ENCODE measurements at places on chromosomes 12 and 14.

DNA sequence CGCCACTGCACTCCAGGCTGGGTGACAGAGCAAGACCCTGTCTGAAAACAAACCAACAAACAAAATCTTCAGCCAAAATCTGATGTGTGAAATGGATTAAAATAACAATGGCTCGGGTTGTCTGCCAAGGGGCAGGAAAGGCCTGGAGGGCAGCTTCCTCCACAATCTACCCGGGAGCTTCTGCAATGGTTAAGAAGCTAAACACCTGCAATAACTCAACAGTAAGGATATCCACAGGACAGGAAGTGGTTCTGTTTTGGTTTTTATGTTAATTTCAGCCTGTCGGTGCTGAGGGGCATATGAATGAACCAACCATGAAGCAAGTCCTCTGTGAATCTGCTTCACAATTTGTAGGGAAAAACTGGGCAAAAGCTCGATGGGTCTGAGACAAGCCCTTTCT lies 34.4 kb downstream of the RAD52 start:
- DNase-seq = no peak

DNA sequence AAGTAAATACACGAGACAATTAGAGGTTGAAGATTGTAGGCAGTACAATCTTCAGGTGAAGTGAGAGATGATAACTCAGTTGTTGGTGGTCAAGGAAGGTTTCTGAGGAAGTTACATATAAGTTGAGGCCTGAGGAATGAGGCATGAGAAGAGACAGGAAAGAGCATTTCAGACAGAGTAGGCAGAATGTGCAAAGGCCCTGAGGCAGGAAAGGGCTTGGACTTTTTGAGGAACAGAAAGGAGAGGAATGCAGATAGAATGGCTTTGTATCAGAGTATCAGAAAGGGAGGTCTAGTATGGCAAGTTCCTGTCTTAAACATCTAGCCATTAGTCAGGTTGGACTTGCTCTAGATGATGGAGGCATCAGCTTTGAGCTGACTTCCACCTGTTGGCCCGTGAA lies 122.5 kb downstream of the CAND1 start:
- DNase-seq = no peak

GRCh38 chr12:4153343-4153892 lies 120.1 kb upstream of the CCND2 start:
- no peak for DNase-seq

GRCh38 chr12:129109174-129110001 lies 256.1 kb downstream of the GLT1D1 start:
- DNase-seq = no peak

DNA sequence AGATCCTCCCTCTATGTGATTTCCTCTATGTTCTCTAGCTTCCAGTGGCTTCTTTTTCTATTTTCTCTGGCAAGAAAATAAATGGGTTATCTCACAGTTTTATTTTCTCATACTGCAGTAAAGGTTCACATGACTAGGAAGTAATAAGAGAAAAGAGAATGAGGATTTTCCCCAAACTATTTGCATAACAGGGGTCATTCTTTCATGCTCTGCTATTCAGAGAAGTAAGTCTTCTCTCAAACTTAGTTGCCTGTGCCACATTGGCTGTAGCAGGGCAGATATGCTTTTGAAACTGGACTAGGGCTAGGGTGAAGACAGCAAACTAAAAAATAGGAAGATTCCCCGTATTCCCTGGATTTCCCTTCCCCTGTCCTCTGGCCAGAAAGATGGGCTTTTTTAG lies 57.4 kb downstream of the ACSM4 start:
- no peak for DNase-seq

GRCh38 chr14:105126126-105126980 lies 42.2 kb downstream of the JAG2 start:
- DNase-seq = no peak

DNA sequence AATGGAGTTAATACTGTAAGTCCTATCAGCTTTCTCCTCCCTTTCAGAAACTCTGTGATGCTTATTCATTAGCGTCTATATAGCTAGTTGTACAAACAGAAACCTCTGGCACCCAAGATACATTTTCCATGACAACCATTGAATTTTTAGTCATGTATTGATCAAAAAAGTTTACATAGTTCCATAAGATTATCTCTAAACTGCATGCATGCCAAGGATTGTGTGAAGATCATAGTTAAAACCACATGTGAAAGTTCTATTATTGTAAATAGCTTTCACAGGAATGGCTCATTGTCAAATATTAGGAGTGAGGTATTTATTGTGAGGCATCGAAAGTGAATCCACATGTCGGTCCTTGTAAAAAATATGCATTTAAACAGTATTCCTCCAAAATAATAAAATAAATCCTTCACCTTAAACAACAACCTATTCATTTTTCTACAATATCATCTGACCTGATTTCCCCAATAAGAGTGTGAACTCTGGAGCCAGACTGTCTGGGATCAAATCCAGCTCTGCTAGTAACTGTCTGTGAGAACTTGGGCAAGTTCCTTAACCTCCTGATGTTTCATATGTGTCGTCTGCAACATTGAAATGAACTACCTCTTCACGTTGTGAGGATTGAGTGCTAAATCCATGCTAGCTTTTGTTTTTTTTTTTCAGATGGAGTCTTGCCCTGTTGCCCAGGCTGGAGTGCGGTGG lies 10.6 kb upstream of the CDKL1 start:
- no peak for DNase-seq

GRCh38 chr14:71588028-71588427 lies 344.2 kb upstream of the RGS6 start:
- no peak for DNase-seq

- DNase-seq = no peak
Observed at GRCh38 chr12:77615332-77615731, 215.4 kb upstream of the NAV3 start.

DNA sequence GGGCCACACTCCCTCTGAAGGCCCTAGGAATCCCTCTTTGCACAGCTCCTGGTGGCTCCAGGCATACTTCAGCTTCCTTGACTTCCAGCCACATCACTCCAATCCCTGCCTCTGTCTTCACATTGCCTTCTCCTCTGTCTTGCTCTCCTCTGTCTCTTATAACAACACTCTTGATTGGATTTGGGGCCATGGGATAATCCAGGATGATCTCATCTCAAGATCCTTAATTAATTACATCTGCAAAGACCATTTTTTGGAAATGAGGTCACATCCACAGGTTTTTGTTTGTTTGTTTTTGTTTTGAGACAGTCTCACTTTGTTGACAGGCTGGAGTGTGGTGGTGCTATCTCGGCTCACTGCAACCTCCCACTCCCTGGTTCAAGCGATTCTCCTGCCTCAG lies 88.7 kb downstream of the TMTC1 start:
- DNase-seq = no peak

GRCh38 chr12:17829813-17830212 lies 260.2 kb downstream of the RERGL start:
- no peak for DNase-seq

- no peak for DNase-seq
Observed at GRCh38 chr12:119179335-119180021, 747 bp downstream of the HSPB8 start.

GRCh38 chr14:59154373-59154772 lies 34.1 kb upstream of the DAAM1 start:
- DNase-seq = no peak

DNA sequence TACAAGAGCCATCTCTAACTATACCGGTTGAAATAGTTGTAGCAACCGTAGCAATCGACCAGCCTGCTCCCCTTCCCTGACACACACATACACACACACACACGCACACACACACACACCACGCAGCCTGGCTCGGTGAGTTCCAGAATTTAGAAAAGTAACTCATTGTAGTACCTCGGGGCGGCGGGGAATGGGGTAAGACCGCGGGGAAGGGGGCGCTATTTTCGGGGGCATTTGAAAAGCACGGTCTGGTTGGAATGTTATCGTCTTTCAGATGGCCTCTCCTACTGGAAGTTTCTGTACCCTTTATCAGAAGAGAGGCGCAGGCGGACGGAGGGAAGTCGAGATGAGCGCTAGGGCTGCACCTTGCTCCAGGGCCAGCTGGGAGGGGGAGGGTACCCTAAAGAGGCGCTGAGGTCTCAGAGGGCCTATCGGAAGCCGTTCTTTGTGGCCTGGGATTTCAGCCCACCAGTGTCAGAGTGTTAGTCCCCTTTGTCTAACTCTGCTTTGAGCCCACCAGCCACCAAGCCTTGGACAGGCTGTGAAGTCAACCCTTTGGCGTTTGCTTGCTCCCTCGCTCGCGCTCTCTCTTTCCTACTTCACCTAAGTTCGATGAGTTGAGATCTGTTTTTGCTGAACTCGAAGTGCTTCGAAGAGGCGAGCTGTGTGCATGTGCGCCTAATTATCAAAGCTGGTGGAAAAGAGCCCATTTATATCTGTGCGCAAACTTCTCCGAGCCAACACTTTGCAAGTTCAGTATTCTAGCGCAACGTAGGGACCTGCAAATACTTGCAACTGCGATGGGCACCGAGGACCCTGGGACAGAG lies 837 bp downstream of the COL2A1 start:
- DNase-seq = no peak

- no peak for DNase-seq
Observed at GRCh38 chr14:45868863-45869262, 615.9 kb upstream of the MIS18BP1 start.

DNA sequence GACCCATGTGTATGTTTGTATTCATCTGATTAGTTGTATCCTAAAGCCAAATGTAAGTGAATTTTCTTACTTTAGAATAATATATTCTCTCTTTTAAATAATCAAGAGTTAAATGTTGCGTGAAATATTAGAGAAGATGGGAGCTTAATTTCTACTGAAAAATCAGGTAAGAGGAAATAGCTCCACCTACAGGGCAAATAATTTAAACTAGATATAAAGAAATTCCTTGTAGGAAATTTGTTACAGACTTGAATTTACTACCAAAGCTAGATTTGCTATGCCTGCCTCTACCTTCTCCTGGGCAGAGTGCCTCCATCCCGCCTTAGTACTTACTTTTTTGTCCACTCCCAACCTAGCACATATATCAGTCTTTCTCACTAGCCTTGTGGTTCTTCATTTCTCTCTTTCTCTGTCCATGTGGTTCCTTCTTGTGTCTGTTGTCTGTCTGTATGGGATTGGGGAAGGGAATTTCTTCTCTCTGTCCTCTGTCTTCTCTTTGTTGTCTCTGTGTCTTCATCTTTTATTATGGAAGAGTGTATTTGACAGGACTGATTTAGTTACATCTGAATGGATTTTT lies 44.7 kb downstream of the PALS1 start:
- no peak for DNase-seq

GRCh38 chr12:121668750-121669520 lies 519 bp downstream of the MORN3 start:
- DNase-seq = peak; percentile 47

DNA sequence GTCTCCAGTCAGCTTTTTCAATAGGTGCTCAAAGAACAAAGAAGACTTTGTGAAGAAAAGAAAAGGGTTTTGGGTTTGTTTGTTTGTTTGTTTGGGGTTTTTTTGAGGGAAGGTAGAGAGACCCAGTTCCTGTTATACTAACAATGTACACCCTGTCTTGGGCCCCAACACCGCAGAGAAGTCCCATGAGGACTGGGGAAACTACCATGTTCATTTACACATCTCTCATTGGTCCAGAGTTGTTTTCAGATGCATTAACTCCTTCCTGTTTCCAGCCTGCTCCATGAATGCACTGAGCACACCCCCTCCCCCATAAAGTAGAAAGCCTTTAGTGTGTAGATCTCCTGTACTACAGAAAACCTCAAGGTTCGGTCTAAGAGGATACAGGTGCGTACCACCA lies 51.1 kb upstream of the SLC8A3 start:
- no peak for DNase-seq

DNA sequence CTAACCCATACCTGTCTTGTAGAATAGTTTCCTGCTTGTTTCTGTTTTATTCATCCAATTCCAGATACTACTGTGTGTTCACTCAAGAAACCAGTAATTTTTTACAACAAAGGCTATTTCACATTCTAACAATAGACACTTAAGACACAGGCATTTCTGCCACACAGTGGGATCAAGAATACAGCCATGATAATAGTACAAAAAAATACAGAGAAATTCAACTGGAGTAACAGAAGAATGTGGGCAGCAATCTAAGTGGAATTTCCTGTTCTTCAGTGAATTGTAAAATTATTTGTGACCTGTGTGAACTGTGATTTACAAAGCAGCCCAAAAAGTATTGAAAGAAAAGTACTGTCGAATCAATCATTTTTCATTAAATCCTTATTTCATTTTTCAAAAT lies 282.9 kb downstream of the CCER1 start:
- no peak for DNase-seq

DNA sequence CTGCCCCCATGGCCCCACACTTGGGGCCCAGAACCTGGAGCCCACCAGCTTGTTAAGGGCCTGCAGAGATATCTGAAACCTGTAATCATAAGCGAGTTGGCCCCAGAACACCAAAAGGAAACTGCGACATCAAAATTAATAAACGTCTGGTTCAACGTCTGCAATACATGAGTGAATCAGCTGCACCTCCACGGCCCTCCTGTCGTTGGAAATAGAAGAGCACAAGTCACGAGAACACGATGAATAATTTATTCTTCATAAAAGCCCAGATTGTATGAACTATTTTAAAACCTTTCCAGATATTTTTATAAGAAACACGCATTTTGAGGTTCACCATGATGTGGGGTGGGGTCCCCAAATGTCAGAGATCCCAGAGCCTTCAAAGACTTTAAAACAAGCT lies 9.7 kb upstream of the CMKLR1 start:
- DNase-seq = no peak

DNA sequence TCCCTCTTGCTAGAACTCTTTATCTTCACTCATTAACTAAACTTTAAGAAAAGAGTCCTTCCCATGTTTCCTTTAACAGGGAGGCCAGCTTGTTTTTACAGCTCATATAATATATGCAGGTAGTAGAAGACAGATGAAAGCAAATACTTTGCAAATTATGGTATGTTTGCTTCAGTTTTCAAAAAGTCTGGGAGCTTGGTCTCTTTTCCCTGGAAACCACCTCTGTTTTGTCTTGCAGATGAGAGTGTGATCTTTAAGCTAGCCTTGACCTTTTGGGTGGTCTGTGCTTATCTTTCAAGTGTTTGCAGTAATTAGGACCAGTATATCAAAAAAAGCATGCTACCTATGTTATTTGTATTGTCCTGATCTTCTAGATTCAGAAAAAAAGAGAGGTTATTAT lies 62.7 kb downstream of the ERC1 start:
- no peak for DNase-seq

DNA sequence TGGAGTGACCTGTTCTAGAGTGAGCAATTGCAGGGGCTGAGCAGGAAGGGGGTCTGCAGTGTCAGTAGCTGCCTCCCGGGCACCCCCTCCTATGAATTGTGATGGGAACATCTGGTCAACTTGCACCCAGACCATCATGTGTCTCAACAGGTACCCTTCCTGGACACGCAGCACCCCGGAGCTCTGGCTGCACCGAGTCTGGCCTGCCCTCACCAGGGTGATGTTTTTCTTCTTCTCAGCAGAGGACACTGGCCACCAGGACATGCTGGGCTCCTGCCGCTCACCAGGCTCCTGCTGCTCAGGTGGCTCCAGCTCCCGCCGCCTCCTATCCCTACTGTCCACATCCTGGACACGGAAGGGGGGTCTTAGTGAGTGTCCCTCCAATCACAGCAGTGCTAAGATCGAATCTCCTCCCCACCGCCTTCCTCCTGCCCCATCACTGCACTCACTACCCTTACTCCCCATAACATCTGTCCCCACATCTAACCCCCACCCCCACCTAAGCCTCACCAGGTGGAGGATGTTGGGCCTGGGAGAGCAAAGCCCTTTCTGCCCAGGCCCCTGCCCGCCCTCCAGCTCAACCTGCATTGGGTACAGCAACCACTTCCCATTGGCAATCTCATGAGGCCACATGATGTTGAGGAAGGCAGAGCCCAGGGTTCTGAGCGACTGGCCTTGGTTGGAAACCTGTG lies 14.9 kb downstream of the ITGA7 start:
- DNase-seq = no peak

Measured in activated CD4-positive, alpha-beta T cell treated with anti-CD3 and anti-CD28 coated beads for 1 hour (primary cell).